WTC11 (cell line): ENCODE measurements at places on chromosomes 2 and 18. TPM values are rescaled to one million over a fixed set of nuclear protein-coding genes. Genes with fewer than 3 reads are reported as not detected.
A peak's percentile ranks its signal among the peaks of the same experiment; 100 is the strongest.

DNA sequence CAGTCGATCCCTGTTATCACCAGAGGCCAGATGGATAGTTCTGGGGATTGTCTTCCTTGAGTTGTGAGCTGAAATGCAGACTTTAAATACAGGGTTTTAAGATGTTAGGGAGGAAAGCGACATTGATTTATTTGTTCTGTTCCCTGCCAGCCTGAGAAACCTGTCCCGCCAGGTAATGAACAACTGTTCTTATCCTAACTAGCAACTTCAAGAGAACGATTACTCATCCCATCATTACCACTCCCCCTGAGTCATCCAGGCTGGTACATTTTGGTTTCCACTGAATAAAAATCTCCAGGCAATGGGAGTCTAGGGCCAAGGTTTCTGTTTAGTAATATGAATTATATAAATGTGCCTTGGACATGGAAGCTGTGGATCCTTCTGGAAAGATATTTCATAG lies 131.2 kb downstream of the LYPD6B start:
- no peak for DNase-seq

DNA sequence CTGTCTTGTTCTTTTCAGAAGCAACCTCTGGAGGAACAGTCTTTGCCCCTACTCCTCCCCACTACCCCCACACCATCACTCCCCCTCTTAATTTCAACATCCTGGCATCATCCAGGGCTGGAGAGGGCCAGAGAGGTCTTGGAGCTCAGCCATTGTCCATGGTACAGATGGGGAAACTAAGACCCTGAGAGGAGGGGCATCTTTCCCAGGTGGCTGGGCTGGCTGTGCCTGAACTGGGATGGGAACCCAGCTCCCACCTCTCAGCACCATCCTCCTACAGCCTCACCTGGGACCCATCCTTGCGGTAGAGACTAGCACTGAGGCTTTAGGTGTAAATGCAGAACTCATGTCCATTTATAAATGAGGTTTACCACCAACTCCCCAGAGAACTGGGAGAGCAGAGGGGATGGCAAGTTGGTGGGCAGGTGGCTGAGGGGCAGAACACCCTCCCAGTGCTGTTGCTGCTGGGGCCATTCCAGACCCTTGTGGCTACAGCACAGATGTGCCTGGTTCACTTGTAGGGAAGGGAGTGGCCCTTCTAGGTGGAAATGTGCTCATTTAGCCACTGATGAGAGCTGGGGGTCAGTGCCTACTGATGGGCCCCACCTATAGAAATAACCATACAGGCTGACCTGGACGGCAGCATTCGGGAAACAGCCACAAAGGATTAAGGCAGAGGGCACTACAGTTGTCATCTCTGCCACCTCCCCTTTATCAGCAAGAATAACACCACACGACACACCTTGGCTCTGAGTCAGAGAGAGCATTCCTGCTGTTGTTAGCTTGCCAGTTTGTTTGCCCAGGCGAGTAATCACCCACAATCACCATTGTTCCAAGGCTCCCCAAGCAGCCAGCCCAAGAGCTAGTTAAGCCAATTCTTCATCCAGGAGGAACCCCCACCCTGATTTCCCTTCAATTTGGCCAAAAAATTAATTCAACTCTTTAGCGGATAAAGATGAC lies 2.1 kb downstream of the MLPH start:
- no peak for DNase-seq

GRCh38 chr2:171807831-171808393 lies 86.1 kb downstream of the SLC25A12 start:
- DNase-seq: no peak

- peak; percentile 63 for DNase-seq
Measured at GRCh38 chr2:68251187-68251854, 1.0 kb downstream of the PPP3R1 start.

- DNase-seq: no peak
Measured at GRCh38 chr18:12840382-12840781, 43.7 kb downstream of the PTPN2 start.

DNA sequence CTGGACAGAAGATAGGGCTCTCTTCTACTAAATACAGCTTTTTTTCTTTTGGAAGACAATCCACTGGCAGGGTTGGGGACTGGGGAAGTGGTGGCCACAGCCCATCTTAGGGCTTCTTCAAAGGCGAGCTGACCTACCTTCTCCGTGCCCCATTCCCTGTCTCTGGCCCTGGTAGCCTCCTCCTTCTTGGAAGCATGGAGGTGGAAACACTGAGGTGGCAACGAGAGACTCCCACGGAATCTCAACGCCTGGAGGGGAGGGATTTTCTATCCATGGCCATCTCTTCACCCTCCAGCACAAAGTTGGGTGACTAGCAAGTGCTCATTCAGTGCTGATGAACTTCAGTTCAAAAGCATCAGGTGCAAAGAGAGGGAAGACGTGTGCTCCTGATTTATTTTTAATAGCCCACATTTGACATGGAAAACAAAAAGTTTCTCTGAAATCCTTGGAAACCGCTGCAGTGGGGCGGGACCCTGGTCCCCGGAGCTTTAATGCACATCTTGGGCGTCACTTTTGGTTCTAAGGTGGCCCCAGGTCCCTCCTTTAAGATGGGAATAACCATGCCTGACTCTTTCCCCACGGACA lies 633 bp upstream of the ARMC9 start:
- no peak for DNase-seq

DNA sequence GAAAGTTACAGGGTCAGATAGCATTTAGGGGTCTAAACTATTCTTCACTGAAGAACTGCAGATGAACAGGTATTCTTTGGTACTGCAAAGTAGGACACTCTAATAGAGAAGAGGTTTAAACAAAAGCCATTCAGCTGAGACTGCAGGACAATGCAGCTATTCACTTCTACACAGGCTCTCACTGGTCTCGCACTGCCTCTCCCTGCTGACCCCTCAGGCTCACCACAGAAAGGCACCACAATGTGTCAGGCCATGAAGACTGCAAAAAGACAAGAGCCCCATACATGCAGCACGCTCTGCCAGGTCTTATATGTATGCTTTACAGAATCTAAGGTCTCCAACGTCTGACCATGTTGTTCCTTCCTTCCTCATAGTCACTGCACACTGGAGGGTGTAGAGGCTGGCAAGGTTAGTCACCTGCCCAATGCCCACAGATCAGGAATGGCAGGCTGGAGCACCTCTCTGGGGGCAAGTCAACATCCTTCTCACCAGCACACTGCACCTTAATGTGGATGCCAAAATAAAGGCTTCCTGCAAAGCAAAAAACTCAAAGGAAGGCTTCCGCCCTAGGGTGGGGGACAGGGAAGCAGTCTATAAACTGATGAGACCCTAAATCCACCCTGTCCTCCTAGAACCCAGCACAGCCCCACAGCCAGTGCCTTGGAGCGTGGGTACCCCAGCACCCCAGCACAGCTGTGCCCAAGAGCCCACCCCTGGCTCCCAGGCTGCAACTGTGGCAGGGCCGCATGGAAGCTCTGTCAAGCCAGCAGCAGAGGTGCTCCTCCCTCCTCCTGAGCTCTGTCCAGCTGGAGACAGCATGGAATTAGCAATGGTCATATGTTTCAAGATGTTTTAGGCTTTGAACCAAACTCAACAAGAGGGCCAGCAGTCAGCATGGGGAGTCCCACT lies 10.7 kb upstream of the RNU4ATAC start:
- DNase-seq: no peak

GRCh38 chr2:63723709-63724108 lies 118.0 kb upstream of the UGP2 start:
- DNase-seq: no peak

The ZFP36L2 gene
- total RNA-seq: 50.4 to 63.4 TPM (median 61.6 TPM) in 3 replicates

The VIT gene
- 0.11 to 0.46 TPM (median 0.27 TPM) in 3 replicates for total RNA-seq

The GRB14 gene
- total RNA-seq: 14.9 to 17.2 TPM (median 17.2 TPM) in 3 replicates

The IL1RN gene
- not detected in 3 replicates for total RNA-seq
